Mammary microvascular endothelial cell (primary cell): ENCODE measurements at places on chromosomes 3 and 15. TPM values are rescaled to one million over a fixed set of nuclear protein-coding genes. Genes with fewer than 3 reads are reported as not detected.

The SUSD5 gene
- 4.3 and 4.6 TPM in 2 replicates for total RNA-seq

The LRRN1 gene
- not detected in 2 replicates for total RNA-seq

The GRK7 gene
- not detected in 2 replicates for total RNA-seq

The LRRC15 gene
- 0.20 and 0.25 TPM in 2 replicates for total RNA-seq

The PLXNA1 gene
- total RNA-seq = 16.5 TPM in 2 replicates
